Stimulated activated CD8-positive, alpha-beta memory T cell treated with anti-CD3 and anti-CD28 coated beads, Interleukin-2, amount 100 ng/mL, for 1 hour (primary cell): ENCODE measurements at places on chromosomes 11 and 22.

DNA sequence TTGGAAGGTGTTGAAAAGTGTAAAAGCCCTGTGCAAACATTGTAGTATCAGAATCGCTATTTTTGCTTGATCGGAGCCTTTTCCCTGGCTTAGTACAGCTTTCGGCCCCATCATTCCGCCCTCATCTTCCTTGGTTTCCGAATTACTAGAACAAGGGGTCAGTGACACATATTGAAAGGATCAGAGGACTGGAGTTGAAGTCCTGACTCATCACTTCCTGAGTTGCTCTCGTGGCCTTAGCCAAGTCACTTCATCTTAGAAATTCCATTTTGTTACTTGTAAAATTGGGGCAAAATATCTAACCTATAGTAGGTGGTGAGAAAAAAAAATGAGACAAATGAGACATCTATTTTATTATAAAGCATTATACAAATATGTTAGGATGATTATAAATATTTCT, 375.0 kb downstream of the NTM start:
- no peak for DNase-seq

DNA sequence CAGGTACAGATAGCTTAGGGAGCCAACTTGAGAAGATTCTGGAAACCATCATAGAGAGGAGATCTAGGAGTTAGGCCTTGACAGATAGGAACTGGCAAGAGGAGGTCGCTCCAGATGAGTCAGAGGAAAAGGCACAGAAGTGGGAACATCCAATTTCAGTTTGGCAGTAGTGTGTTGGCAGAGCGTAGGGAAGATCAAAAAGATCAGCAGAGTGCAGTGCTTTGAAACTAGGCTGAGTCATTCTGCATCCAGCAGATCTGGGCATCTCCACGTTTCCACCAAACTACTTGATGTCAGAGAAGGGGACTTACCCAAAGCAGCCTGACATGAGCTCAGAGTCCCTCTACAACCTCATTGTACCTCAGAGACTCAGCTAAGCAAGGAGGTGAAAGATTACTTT, 58.5 kb downstream of the GAB4 start:
- no peak for DNase-seq

DNA sequence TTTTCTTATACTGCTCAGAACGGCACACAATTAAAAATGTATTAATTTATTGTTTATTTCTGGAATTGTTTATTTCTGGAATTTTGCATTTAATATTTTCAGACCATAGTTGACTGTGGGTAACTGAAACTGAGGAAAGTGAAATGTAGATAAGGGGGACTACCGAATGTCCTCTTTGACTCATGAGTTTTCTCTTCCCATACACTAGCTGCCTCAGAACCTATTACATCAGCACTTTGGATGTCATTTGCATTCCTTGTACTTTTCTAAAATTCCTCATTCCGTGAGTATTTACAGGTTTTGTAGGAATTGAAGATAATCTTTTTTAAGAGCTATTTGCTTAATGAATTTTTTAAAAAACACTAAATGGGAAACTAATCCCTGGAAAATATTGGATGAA, 29.8 kb downstream of the ZC3H12C start:
- DNase-seq = no peak

DNA sequence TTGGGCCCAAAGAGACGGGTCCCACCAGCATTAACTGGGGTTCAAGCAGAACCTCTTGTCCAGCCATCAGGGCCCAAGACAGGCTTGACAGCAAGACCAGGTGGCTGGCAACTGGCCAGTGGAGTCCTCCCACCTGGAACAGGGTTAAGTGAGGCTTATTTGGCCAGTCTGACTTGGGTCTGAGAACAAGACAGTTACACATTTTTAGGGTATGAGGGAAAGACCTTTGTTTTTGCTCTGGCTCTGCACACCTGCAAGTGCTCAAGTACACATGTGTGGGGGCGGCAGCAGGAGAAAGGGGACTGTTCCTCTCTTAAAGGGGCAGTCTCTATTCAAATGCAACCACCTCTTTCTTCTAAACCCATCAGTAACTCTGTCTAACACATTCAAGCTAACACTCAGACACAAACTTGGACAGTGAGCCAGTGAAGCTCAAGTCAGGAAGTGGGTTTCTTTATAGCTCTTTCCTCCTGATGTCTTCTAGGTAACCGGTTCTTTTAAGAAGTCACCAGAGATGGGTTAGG, 116.2 kb downstream of the ETS1 start:
- DNase-seq = no peak

DNA sequence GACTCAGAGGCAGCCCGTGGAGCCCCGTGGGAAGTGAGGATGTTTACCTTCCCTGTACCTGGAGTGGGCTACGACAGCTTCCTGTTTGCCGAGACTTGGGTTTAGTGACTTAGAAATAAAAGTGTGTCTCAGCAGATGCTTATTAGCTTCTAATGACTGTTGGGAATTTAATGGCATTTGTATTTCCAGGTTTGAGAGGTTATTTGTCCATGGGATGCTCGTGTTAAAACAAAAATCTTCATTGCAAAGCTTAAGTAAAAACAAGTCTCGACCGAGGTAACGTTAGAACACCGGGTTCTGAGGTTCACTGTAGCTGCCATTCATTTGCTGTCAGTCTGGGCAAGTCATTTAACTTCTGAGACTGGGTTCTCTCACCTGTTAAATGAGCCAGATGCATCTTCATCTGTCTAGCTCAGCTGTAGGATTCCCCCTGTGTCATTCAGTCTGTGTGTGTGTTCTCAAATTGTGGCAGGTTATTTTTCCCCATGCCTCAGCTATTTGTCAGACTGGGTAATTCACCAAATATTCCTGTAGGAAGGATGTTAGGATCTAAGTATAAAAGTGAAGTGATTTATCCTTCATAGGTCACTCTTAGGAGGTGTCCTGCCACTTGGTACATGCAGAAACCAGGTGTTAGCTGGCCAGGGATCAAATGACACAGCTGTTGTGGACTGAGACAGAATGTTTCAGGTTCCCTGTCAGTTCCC, 791 bp downstream of the EI24 start:
- no peak for DNase-seq

- no peak for DNase-seq
These were observed 17.1 kb downstream of the APOBEC3H start for GRCh38 chr22:39114112-39114511.

DNA sequence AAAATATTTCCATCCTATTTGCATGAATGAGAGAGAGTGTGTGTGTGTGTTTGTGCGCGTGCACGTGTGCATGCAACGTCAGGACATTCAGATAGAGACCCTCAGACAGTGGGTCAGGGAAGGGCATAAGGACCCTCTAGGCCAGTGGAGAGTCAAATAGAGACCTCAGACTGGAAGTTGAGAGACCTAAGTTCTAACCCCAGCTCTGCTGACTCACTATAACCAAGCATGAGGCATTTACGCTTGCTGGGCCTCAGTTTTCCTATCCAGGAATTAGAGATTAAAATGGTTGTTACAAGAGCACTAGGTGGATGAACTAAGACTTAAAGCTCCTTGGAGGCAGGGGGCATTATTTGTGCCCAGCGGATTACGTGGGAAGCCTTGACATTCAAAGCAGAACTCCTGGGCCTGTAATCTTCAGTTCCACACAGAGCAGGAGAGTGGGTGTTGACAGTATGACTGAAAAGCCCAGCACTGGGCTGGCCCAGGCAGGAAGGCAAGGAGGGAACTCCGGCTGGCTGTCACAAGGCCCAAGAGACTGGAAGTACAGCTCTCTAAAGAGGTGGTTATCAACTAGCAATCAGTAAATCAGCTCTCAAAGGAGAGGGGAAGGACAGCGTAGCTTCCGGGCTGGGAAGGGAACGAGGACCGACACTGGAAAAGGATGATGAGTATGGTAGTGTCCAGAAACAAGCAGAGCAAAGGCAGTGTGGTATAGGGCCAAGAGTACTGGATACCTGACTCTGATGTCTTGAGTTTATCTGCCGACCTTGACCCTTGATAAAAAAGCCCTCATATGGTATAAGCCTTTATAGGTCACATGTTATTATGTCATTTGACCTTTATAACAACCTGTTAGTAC, 9.2 kb downstream of the RHOG start:
- no peak for DNase-seq

DNA sequence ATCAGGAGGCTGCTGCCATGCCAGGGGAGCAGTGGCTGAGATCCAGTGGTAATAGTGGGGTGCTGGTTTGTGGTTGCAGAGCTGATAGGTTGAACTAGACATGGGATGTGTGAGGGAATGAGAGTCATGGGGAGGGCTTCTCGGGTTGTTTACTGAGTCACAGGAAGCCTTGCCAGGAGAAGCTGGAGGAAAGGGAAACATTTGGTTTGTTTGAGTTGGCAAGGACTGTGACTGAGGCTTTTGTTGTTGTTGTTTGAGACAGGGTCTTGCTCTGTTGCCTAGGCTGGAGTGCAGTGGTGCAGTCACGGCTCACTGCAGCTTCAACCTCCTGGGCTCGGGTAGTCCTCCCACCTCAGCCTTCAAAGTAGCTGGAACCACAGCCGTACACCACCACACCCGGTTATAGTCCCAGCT, 49.3 kb downstream of the CABIN1 start:
- DNase-seq = no peak

DNA sequence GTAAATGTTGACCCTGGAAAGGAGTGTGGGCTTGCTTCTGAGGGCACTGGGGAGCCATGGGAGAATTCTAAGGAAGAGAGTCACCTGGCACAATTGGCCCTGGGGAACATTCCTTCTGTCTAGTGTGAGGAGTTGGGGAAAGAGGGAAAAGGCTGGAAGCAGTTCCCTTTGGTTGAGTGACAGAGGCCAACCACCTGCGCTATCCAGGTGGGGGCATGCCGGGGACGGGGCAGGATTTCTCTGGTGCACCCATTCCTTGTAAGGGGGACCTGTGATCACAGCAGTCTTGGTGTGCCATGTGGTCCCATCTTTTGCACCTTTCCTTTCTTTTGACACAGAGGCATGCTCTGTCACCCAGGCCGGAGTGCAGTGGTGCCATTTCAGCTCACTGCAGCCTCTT, 92.1 kb upstream of the GRK3 start:
- DNase-seq = no peak

GRCh38 chr11:66548774-66549630, 2.3 kb downstream of the ACTN3 start:
- DNase-seq = no peak

DNA sequence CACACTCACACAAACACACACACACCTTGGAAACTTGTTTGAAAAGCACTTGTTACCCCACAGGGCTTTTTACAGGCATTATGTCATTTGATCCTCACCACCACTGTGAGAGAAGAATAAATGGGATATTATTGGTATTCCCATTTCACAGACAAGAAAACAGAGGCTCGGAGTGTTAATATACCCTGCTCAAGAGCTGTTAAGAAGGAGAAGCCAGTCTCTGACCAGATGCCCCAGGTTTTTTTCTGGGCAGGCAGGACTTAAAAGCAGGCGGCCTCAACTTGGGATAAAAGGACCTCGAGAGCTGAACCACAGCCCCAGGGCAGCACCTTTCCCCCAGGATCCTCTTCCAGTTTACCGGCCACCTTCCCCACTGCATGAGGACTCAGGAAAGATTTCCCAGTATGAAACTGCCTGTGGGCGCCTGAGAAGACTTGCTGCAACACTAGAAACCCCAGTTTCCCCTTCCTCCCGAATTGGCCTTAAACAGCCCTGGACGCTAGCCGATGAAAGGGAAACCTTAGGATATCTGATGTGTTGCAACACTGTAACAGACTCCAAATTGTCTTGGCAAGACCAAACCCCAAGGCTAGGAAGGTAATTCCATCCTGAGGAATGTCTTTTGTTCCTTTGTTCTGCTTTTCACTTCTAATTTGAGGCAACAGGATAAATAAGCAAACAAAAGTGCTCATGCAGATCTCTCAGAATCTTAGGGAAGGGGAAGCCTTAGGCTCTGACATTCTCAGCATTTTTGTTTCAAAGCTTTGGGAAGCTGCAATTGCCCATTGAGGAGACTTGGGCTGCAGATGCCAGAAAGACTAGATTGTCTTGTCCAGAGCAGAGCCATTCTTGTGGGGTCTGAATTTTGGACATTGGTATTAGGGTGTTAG, 173.5 kb downstream of the TRIM29 start:
- DNase-seq = no peak

DNA sequence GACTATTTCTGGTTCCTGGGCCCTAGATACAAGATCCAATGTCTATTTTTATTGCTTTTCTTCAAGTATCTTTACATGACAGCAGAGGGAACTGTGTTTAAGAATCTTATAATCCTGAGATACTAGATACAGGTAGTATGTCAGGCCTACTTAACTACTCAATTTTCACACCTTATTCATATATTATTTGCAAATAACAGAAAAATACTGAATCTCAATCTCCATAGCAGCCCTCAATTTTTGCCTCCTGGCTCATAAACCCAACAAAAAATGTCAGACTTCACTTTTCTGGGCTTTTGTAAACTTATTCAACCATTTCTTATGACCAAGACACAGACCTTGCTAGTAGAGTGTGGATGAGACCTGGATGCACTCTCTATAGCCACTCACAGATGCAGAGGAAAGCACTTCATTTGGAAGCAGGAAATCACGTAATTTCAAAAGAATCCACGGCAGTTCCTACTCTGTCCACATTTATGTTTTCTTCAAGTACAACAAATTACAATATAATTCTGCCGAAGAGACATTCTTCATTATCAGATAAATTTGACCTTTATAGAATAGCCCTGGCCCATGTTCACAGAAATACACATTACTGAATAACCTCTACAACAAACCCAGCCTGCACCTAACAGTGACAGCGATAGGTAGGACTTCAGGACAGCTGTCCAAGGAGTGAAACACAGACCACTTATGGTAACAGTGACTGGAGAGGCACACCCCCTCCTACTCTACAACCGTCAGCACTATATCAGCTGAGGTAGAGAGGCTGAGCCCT, 62.0 kb upstream of the YPEL1 start:
- no peak for DNase-seq

GRCh38 chr11:94325681-94326080, 21.3 kb downstream of the IZUMO1R start:
- peak; percentile 15 for DNase-seq

- no peak for DNase-seq
These were observed 30.2 kb downstream of the USP35 start for GRCh38 chr11:78218707-78219492.

DNA sequence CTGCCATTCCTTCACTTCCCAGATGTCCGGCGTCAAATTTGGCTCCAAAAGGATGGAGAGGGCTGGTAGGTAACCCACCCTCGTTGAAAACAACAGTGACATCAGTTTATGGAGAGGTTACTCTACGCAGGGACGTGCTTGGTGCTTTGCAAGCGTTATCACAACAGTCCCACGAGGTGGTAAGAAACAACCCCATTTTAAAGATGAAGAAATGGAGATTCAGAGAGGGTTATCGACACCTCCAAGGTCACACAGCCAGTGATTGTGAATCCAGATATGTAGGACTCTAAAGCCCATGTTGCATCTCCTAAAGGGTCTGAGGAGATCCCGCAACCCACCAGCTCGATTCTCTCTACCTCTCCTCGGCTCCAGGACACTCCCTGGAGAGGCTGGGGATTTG, 773 bp downstream of the MIAT start:
- no peak for DNase-seq

DNA sequence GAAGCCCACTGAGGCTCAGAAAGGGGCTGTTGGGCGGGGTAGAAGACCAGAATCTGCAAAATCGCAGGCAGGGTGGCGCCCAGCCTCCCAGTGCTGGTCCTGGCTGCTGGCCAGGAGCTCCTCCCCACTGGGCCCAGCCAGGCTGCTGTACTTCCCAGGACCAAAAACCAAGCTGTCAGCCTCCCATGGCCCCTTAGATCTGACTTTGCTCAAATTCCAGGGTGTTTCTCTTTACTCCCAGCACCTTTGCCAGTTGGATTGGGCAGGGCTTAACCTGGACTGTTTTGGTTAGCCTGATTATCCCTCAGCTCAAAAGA, 44.2 kb upstream of the WEE1 start:
- DNase-seq = no peak

GRCh38 chr11:111737444-111738210, 28.6 kb downstream of the PPP2R1B start:
- no peak for DNase-seq

GRCh38 chr11:113153847-113154246, 160.5 kb upstream of the TTC12 start:
- DNase-seq = no peak
